ENCODE measurements at places on chromosomes 5 and 9.
A peak's percentile ranks its signal among the peaks of the same experiment; 100 is the strongest.

DNA sequence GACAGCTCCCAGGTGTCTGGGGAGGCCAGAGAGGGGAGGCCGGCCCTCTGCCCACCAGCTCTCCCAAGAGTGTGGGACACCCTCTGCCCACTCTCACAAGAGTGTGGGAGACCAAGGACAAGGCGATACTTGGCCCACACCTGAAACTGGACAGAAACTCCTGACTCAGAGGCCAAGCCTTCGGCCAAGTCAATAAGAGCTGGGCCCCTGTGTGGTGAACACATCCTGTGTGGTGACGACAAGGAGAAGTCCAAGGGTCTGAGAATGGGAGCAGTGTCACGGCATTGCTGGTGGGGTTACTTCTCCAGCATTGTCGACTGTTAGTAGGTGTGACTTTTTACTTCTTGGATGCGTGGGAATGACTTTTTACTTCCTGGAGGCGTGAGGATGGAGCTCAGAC is 14.6 kb upstream of the F2RL1 start:
- no peak for DNase-seq

DNA sequence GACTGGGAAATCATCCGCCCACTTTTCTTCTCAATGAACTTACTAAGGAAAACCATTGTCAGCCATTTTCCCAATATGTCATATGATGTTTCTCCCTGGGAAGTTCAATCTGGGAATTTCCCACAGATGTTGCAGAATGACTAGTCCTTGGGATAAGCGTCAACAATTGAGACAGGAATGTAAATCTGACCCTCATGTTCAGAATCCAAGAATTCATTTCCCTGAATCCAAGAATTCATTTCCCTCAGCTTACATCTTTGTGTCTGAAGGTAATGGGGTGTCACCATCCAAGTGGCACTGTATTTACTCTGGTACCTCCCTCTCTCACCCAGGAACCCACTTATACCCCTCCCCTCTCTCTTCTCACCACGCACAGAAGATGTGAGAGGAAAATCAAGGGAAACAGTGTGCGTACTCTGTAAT is 7.4 kb downstream of the KLF9 start:
- DNase-seq = peak; percentile 93

DNA sequence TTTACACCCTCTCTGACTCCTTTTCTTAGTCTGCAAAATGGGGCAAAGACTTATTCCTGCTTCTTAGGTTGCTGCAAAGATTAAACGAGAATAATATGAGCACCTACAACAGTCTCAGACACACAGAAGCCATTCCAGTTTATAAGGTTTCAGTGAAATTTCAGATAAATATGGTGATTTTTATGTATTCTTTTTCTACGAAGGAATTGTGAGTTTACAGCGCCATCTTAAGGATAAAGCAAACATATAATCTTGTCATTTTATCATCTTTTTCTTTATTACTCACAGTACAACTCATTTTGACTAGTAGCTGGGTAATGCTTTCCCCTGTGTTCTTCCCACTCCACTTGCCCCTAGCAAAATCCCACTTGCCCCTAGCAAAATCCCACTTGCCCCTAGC is 29.2 kb upstream of the SMC5 start:
- DNase-seq = peak; percentile 51

GRCh38 chr9:15725953-15726352 is 173.1 kb downstream of the CCDC171 start:
- DNase-seq = peak; percentile 88

DNA sequence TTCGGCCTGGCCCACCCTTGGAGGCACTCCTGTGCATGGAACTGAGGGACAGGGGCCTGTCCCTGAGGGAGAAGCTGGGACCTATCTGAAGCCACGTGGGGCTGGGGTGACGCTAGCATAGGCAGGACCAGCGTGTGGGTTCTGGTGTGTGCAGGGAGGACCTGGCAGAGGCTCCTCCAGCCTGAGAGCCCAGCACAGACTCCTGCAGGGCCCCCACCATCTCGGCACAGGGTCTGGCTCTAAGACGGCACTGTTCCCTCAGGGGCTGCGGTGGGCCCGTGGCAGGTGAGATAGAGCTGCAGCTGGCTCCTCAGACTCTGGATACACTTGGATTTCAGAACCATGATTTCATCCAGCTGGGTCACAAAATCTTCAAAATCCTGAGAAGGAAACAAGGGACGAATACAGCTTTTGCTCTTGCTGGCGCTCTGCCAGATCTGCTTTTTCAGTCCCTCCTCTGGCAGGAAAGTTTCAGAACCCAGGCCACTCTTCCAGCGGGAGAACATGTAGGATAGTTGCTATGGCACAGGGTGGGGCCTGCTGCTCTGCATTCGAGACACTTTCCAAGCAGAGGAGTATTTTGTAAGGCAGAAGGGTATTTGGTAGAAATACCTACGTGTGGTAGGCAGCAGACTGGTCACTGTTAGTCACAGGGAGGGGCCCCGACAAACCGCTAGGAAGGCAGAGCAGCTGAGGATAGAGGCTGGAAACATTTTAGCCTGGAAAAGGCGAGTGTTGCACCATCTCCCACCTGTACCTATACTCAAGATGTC is 74.7 kb downstream of the KIF24 start:
- peak; percentile 60 for DNase-seq

GRCh38 chr9:123925819-123926218 is 4.1 kb downstream of the DENND1A start:
- DNase-seq = peak; percentile 56

All from fibroblast of upper back skin (primary cell).